Activated naive CD8-positive, alpha-beta T cell treated with anti-CD3 and anti-CD28 coated beads, Interleukin-2, amount 10 ng/mL, durations not matched to agents 7 days and 5 days (primary cell): ENCODE measurements at places on chromosomes 6 and 20. TPM values are rescaled to one million over a fixed set of nuclear protein-coding genes. Genes with fewer than 3 reads are reported as not detected.
A peak's percentile ranks its signal among the peaks of the same experiment; 100 is the strongest.

DNA sequence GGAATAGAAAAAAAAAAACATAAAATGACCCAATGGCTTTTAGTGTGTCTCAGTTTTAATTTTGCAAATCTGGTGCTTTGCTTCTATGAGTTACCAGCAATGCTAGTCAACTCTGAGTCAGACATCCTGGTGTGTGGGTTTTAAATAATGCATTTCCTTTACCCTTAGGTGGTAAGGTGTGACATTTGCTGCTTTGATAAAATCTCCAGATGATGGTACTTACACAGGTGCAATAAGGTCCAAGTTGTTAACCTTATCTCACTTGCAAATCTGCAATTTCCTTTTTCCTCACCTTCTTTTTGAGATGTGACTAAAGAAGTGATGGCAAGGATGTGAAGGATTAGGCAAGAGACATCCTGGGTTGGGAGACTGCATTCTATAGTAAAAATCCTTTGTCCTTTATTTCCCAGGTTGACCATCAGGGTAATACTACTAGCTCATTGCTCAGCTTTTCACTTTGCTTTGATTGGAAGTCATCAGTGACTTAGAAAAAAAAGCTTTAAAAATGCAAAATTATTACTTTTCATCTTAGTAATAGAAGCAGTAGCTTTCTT, 818.5 kb upstream of the FLRT3 start:
- H3K27me3 ChIP-seq: peaks cover 3% of the 10 kb centered on the region
- H3K4me3 ChIP-seq: no peak overlapping the region
- H3K27ac ChIP-seq: no peak overlapping the region
- no peak for DNase-seq
- no peaks in the 10 kb centered on the region for H3K36me3 ChIP-seq

- no peaks in the 10 kb centered on the region for H3K36me3 ChIP-seq
- H3K27me3 ChIP-seq: peaks cover 12% of the 10 kb centered on the region
- no peak overlapping the region for H3K27ac ChIP-seq
- no peak overlapping the region for H3K4me3 ChIP-seq
- no peak for DNase-seq
- no peaks in the 10 kb centered on the region for H3K4me1 ChIP-seq
These were observed 117.6 kb downstream of the DST start for GRCh38 chr6:56524891-56525703.

DNA sequence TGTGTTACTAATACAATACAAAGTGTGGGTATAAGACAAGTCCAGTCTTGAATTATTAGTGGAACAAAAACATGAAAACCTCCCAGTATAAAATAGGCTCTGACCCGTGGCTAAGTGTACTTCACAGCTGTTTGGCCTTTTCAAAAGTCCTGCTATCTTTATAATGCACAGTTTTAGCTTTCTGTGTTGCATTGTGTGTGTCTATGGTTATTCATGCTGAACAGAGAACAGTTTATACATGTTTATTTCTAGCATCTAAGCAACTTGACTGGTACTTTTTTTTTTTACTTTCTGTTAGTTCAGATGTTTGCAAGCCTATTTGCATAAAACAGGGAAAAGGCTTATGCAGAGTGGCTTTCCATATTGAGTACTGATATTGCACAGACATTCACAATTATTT, 119.2 kb upstream of the CCN2 start:
- no peak overlapping the region for H3K27ac ChIP-seq
- H3K4me1 ChIP-seq: no peaks in the 10 kb centered on the region
- DNase-seq: no peak
- no peaks in the 10 kb centered on the region for H3K36me3 ChIP-seq
- no peaks in the 10 kb centered on the region for H3K27me3 ChIP-seq

GRCh38 chr6:54428431-54428830, 120.2 kb downstream of the TINAG start:
- no peak for DNase-seq
- H3K4me3 ChIP-seq: no peak overlapping the region
- H3K27ac ChIP-seq: no peak overlapping the region
- no peaks in the 10 kb centered on the region for H3K4me1 ChIP-seq
- no peaks in the 10 kb centered on the region for H3K36me3 ChIP-seq

DNA sequence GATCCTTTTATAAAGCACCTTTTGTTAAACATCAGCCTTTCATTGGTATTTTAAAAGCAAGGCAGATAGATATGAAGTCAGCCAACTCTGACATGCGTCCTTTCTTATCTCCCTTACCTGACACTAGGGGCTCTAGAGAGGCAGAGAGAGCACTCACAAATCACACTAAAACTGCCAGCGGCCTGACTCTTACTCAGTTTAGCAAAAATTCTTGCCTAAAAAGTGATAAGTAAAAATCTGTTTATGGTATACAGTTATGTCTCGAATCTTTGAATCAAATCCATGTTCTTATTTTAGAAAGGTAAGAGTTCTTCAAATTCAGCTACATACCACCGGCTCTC, 10.4 kb upstream of the TDRD6 start:
- no peaks in the 10 kb centered on the region for H3K36me3 ChIP-seq
- no peak overlapping the region for H3K27ac ChIP-seq
- no peak overlapping the region for H3K4me3 ChIP-seq
- H3K4me1 ChIP-seq: no peaks in the 10 kb centered on the region
- peaks cover 2% of the 10 kb centered on the region for H3K27me3 ChIP-seq

GRCh38 chr20:32743237-32744112, at the start of gene COMMD7:
COMMD7 (minus strand) TSS chr20:32743467; CDS start chr20:32743391, 76 bp downstream.
- peak within 1 kb of the TSS; percentile 99 for H3K27ac ChIP-seq
- peaks cover 6% of the 10 kb centered on the region for H3K36me3 ChIP-seq
- peaks cover 32% of the 10 kb centered on the region for H3K4me1 ChIP-seq
- H3K27me3 ChIP-seq: no peaks in the 10 kb centered on the region
- peak within 1 kb of the TSS; percentile 97 for H3K4me3 ChIP-seq

HLA-DPA1 gene
- 39.8 TPM for total RNA-seq

EDN1 gene
- total RNA-seq: not detected
